Effector CD4-positive, alpha-beta T cell (primary cell): ENCODE measurements at places on chromosomes 5 and 9.

GRCh38 chr5:59260200-59260599 is 633.3 kb downstream of the PDE4D start:
- no peak for DNase-seq

DNA sequence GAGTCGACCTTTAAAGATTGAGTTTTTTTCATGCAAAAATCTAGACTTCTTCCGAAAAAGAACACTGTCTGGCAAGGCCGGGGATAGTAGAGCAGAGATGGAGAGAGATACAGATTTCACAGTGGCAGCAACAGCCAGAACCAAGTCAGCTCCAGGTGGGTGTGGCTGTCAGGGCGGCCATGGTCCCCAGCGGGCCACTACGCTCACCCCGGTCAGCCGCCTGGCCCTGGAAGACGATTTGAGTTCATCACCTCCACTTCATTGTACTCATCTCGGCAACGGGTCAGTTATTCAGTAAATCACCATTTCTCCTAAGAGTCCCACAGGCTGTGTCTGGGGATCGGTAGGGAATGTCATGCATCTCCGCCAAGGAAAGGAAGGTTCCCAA is 53.0 kb downstream of the ZNF354C start:
- no peak for DNase-seq

DNA sequence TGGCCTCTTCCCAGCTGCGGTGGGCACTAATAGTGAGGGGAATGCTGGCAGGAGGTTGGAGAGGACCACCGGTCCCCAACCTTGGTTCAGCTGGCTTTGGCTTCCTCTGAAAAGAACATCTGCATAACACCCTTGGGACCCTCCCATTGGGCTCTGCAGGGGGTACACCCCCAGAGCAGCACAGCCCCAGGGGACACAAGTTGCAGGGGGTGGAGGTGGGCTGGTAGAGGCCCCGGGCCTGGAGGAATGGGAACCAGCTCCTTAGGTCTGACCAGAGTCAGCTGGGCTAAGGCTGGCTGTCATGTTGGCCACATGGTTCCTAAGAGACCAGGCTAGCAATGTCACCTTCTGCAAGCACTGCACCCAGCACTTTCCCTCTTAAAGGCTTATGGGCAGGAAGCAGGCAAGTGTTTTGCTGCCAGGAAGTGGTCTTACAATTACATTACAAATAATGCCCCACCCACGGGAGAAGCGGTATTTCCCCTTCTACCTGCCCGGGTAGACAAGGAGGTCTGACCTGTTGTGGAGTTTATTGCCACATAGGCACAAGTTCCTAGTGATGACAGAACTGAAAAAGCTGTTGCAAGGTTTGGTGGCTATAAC is 18.1 kb downstream of the GCNT4 start:
- no peak for DNase-seq

DNA sequence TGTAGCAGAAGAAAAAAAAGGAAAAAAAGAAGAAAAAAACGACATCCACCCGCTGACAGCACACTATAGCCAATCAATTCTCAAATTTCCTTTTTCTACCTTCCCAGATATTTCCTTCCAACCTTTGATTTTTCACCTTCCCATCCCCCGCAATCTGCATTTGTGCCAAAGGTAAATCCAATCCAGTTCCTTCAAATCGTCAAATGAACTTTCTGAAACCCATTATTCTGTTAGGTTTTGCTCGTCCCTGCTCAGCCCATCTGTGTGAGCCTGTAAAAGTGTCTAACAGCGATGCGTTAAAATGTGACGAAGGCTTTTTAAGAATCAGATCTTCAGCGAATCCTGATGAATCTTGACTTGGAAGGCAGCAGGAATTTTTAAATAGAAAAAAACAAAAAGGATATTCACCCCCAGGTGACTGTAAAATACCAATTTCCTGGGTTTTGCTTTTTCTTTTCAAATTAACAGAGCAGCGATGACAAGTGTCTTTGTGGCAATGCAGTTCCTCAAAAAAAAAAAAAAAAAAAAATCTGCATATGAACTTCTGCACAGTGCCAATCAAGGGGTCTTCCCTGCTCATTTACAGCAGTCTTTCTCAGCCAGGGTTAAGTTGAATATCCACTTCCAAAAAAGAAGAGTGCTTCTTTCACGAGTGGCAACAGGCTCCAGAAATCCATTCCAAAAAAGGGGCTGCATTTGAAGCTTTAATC is 367 bp upstream of the SHC3 start:
- no peak for DNase-seq

GRCh38 chr9:107018861-107019545 is 156.0 kb downstream of the ZNF462 start:
- DNase-seq: no peak

GRCh38 chr9:120877276-120878034 is 467 bp upstream of the PHF19 start:
- peak; percentile 55 for DNase-seq

DNA sequence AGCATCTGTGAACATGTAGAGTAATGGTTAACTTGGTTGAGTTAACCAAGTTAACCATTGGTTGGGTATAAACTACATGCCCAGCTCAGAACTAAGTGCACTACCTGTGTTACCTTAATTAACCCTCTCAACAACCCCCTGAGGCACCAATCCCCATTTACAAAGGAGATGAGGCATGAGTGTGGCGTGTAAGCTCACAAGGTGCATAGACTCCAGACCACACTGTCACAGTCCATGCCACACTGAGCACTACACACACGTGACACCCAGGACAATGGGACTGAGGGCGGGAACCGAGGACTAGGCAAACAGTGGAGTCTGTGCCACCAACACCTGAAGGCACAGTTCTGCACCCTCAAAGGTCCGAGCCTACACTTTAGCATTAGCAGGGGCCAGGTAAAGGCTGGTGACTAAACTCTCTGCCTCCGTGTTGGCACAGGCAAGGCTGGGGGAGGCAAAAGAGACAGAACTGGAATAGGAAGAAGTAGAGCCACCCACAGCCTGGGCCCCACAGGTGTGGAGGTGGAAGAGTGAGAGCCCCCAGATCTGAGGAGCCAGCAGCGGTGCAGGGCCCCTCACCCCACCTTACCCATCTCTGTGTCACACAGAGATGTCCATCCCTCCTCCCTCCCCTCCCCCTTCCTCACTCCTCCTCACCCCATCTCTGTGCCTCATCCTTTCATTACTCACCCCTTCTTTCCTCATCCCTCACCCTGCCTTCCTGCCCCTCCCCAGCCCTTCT is 2.2 kb upstream of the DNAJB5 start:
- DNase-seq: no peak

DNA sequence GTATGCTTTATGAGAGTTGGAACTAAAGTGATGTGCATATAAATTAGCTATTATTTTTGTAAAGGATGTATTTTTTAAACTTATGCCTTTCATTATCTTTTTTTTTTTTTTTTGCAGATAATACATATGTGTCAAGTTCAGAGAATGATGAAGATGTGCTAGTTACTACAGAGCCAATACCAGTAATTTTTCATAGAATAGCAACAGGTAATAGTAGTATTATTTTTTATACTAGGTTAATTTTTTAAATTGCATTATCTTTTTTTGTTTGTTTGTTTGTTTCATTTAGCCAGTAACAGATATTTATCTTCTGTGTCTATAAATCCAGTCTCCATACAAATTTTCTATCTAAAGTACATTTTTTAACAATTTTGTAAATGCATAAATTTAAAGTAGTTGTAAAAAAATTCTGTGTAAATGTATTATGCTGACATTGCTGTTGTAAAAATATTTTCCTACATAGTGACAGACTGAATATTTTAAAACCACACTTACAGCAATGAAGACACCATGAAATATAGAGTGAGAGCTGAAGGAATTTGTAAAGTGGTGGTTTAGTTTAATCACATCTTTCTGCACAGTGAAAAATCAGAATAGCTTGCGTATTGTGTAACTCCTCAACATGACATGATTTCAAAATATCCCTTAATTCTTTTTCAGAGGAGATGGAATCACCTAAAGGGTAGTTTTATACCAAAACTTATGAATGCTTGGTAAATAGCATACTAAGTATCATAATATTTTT is 93.3 kb downstream of the PARP8 start:
- no peak for DNase-seq

GRCh38 chr5:140266471-140267200 is 36.3 kb downstream of the PFDN1 start:
- DNase-seq: no peak

DNA sequence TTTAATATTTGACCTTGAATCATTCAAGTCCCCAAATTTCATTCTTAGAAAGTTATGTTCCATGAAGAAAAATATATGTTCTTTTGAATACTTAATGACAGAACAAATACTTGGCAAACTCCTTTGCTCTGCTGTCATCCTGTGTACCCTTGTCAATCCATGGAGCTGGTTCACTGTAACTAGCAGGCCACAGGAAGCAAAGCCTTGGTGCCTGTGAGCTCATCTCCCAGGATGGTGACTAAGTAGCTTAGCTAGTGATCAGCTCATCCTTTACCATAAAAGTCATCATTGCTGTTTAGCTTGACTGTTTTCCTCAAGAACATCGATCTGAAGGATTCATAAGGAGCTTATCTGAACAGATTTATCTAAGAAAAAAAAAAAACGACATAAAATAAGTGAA is 65.4 kb downstream of the WDR41 start:
- DNase-seq: no peak
